ENCODE measurements at places on chromosomes 4 and X. TPM values are rescaled to one million over a fixed set of nuclear protein-coding genes. Genes with fewer than 3 reads are reported as not detected.

Gene ANAPC4
- total RNA-seq: 23.1 TPM

Gene KLF3
- total RNA-seq: 15.2 TPM

Gene HERC6
- total RNA-seq: 10.2 TPM

Gene TEC
- total RNA-seq: 3.7 TPM

Gene SPACA5
- not detected for total RNA-seq

Gene PCDH10
- total RNA-seq: not detected

GRCh38 chr4:26590639-26591038 is 6.8 kb downstream of the TBC1D19 start:
- no peaks in the 10 kb centered on the region for H3K27me3 ChIP-seq
- H3K4me1 ChIP-seq: peaks cover 11% of the 10 kb centered on the region
- no peak overlapping the region for H3K4me3 ChIP-seq
- H3K27ac ChIP-seq: no peak overlapping the region

DNA sequence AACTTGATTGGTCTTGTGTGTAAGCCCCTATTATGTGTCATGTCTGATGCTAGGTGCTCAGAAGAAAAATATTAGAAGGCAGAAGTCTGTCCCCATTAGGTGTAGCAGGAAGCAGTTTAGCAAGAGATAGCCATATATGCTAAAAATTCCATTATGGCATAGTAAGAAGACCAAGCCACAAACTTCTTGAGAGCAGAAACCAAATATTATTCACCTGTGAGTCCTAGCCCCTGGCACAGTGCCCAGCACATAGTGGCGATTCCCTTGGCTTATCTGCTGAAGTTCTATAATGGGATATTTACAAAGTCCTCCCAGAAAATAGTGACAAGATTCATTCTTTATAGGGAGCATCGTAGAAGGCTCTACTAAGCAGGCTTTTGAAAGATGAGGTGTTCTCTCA is 174.4 kb downstream of the RAB28 start:
- H3K4me1 ChIP-seq: no peaks in the 10 kb centered on the region
- H3K27ac ChIP-seq: no peak overlapping the region
- H3K27me3 ChIP-seq: no peaks in the 10 kb centered on the region
- no peak overlapping the region for H3K4me3 ChIP-seq
- no peak for DNase-seq

DNA sequence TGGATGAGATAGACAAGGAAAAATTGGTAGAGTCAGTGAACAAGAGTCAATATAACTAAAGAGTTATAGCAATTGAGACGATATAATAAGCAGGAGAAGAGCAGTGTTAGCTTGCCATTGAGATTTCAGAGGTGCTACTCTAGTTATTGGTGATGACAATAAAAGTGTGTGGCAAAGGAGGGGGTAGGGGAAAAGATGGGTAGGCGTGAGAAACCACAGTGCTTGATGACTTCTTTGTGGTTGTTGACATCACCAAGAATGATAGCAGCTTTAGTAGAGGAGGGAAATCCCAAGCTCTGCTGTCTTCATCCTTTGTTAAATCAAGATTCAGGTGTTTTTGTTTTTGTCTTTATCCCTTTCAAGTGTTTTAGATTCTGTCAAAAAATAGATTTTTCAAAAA is 179.9 kb upstream of the PPP3CA start:
- peaks cover 45% of the 10 kb centered on the region for H3K27me3 ChIP-seq
- H3K36me3 ChIP-seq: no peaks in the 10 kb centered on the region
- H3K4me3 ChIP-seq: no peak overlapping the region
- H3K27ac ChIP-seq: no peak overlapping the region
- H3K4me1 ChIP-seq: peaks cover 15% of the 10 kb centered on the region

DNA sequence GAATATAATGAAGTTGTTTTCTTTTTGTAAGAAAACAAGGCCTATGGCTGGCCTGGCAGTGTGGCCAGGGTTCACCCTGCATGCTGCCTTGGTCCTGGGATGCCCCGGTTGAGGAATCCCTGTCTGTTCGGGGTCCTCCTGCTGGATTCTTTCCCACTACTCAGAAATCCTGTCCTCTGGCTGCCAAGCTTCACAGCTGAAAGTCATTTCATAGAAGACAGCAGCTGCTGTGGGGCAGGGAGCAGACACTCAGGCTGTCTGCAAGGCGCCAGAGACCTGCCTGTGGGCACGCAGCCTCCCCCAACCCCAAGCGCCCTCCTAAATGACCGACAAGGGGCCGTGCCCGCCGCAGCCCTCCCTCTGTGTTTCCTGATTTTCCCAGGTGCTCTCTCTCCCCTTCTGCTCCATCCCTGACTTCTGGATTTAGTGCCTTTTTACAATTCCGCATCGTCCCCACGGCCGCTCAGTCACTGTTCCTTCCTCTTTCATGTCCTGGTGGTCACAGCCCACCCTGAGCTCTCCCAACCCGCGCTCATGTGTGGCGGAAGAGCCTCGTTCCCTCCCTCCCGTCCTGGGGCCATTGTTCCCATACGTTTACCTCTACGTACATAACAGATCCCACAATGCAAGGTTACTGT is 27.5 kb downstream of the ZFYVE28 start:
- no peak for DNase-seq
- peaks cover 24% of the 10 kb centered on the region for H3K4me1 ChIP-seq

DNA sequence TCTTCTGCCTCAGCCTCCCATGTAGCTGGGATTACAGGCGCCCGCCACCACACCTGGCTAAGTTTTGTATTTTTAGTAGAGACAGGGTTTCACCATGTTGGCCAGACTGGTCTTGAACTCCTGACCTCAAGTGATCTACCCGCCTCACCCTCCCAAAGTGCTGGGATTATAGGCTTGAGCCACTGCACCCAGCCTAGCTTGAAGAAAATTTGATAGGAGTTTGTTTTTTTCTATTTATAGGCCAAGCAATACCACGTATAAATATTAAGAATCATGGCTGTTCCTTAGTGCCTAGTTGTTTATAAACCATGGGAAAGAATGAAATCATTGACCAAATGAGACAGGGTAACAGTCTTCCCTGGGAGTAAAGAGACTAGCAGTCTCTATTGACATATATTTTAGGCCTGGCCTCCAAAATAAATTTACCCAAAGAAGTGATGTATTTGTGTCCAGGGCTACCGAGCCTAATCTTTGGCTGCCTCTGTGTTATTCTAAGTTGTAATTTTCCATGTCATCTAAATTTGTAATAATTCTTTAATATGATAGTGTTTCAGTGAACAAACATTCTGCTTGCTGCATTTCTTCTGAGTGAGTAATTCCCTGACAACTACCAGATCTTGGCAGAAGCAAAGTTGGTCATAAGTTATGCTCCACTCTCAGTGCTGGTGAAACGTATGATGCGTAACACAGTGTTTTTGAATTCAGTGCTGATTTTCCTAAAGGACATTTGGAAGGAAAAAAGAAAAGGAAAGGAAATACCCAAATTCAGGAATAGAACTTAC is 10.3 kb downstream of the PKD2 start:
- H3K4me1 ChIP-seq: peaks cover 8% of the 10 kb centered on the region
- peaks cover 3% of the 10 kb centered on the region for H3K27me3 ChIP-seq
- no peak overlapping the region for H3K4me3 ChIP-seq

- H3K27me3 ChIP-seq: peaks cover 3% of the 10 kb centered on the region
- no peaks in the 10 kb centered on the region for H3K36me3 ChIP-seq
- no peak for DNase-seq
- H3K4me3 ChIP-seq: no peak overlapping the region
- H3K27ac ChIP-seq: no peak overlapping the region
Observed at GRCh38 chr4:14545807-14546206, 456.5 kb upstream of the CPEB2 start.

DNA sequence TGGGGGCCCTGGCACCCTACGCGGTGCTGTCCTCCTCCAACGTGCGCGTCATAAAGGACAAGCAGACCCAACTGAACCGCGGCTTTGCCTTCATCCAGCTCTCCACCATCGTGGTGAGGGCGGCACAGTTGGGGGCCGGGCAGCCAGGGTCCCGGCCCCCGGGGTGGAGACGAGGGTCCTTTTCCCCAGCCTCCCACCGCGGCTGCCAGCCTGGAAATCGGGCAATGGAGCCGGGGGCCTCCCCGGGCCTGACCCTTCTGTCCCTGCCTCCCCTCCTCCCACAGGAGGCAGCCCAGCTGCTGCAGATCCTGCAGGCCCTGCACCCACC is 13.7 kb upstream of the UBA1 start:
- peaks cover 23% of the 10 kb centered on the region for H3K36me3 ChIP-seq
- H3K27ac ChIP-seq: no peak overlapping the region

DNA sequence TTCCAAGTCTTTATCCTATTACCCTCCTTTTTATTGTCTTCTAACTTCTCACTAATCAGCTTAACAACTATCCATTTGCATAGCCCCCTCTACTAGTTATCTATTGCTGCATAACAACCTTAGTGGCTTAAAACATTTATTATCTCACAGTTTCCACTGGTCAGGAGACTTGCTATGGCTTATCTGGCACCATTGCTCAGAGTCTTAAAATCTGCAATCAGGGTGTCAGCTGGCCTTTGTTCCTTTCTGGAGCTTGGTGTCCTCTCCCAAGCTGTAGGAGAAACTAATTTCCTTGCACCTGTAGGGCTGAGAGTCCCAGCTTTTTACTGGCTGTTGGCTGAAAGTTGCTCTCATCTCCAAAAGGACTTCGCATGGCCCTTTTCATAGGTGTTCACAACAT is 137.0 kb upstream of the SMIM31 start:
- no peaks in the 10 kb centered on the region for H3K36me3 ChIP-seq
- no peak overlapping the region for H3K27ac ChIP-seq
- no peak for DNase-seq
- no peaks in the 10 kb centered on the region for H3K4me1 ChIP-seq
- no peak overlapping the region for H3K4me3 ChIP-seq

DNA sequence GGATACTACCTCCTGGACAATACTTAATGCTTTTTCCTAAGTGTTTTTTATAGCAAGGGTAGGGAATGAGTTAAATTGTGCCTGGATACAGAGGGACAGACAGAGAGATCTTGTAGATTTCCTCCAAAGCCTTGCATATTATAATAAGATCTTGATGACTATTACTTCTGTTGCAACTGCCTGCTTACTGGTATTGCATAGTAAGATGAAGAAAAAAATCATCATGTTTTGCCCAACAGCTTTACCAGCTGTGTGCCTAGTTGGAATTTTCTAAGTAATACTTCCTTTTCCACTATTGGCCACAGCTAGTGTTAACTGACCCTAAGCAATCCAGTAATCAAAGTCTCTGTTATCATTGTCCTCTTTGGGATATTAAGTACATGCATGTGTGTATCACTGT is 139.0 kb downstream of the DCK start:
- H3K27ac ChIP-seq: no peak overlapping the region
- H3K4me1 ChIP-seq: no peaks in the 10 kb centered on the region
- no peaks in the 10 kb centered on the region for H3K36me3 ChIP-seq
- no peak for DNase-seq
- H3K27me3 ChIP-seq: no peaks in the 10 kb centered on the region

- H3K4me1 ChIP-seq: no peaks in the 10 kb centered on the region
- peaks cover 6% of the 10 kb centered on the region for H3K27me3 ChIP-seq
- DNase-seq: no peak
Observed at GRCh38 chr4:140865253-140866217, 109.3 kb upstream of the TBC1D9 start.

- no peaks in the 10 kb centered on the region for H3K4me1 ChIP-seq
- H3K27ac ChIP-seq: no peak overlapping the region
- H3K27me3 ChIP-seq: no peaks in the 10 kb centered on the region
- H3K36me3 ChIP-seq: no peaks in the 10 kb centered on the region
- no peak for DNase-seq
Observed at GRCh38 chr4:52852041-52852440, 10.1 kb upstream of the RASL11B start.

GRCh38 chr4:139921429-139922184 is 232.4 kb downstream of the MAML3 start:
- no peak overlapping the region for H3K4me3 ChIP-seq
- no peaks in the 10 kb centered on the region for H3K27me3 ChIP-seq
- H3K27ac ChIP-seq: no peak overlapping the region
- H3K36me3 ChIP-seq: no peaks in the 10 kb centered on the region

GRCh38 chr4:20248155-20248558 is 3.5 kb upstream of the SLIT2 start:
- peaks cover 19% of the 10 kb centered on the region for H3K27me3 ChIP-seq
- H3K36me3 ChIP-seq: no peaks in the 10 kb centered on the region

GRCh38 chr4:166882221-166882620 is 352.1 kb downstream of the SPOCK3 start:
- no peaks in the 10 kb centered on the region for H3K27me3 ChIP-seq
- no peak overlapping the region for H3K4me3 ChIP-seq
- H3K4me1 ChIP-seq: no peaks in the 10 kb centered on the region
- DNase-seq: no peak
- no peaks in the 10 kb centered on the region for H3K36me3 ChIP-seq

DNA sequence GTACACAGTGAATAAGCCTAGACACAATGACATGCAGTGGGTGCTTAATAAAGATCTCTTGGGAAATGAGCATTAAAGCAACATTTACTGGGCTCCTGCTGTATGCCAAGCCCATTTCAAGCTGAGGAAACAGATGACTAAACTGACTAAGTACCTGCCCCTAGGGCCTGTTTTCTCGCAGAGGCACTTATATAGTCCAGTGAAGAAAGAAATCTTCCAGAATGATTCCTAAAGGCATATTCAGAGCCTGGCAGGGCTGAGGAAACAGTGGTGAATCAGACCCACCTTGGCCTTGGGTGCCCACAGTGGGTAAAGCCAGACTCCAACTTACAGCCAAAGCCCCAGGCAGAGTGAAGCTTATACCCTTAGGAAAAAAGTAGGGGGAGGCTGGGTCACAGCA is 22.0 kb upstream of the S100P start:
- peaks cover 23% of the 10 kb centered on the region for H3K36me3 ChIP-seq
- H3K4me3 ChIP-seq: no peak overlapping the region
- no peak for DNase-seq
- no peaks in the 10 kb centered on the region for H3K27me3 ChIP-seq

- H3K36me3 ChIP-seq: no peaks in the 10 kb centered on the region
- H3K27ac ChIP-seq: no peak overlapping the region
- DNase-seq: no peak
- no peaks in the 10 kb centered on the region for H3K27me3 ChIP-seq
- no peak overlapping the region for H3K4me3 ChIP-seq
Observed at GRCh38 chr4:20046179-20046578, 205.5 kb upstream of the SLIT2 start.

DNA sequence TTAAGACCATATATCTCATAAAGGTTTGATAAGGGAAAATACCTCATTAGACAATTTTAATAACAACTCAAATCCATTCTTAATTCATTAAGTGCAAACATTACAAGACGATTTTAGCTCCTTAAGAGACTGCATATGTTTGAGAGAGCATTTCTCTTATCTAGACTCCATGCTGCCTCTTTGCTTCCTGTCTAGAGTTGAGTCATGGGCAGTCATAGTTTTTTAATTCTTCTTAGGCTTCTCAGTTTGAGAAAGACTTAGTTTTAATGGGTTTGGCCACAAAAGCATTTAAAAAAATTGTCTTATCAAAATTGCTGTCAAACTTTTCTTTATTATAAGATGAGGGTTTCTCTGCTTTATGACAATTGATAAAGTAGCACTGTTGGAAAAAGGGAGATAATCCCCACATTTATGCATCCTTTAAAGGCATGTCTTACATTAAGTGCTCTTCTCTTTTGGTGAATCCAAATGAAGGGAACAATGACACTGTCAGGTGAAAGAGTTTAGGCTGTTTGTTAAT is 713.4 kb downstream of the PCDH18 start:
- no peak overlapping the region for H3K27ac ChIP-seq
- no peaks in the 10 kb centered on the region for H3K4me1 ChIP-seq
- no peaks in the 10 kb centered on the region for H3K27me3 ChIP-seq
- DNase-seq: no peak
- no peaks in the 10 kb centered on the region for H3K36me3 ChIP-seq
- no peak overlapping the region for H3K4me3 ChIP-seq
